ENCODE measurements at places on chromosomes 12 and 14. TPM values are rescaled to one million over a fixed set of nuclear protein-coding genes. Genes with fewer than 3 reads are reported as not detected.

The MMP17 gene
- 5.3 TPM for total RNA-seq

The TBX3 gene
- total RNA-seq = 51.2 TPM

The MIP gene
- total RNA-seq = not detected

The SLC38A1 gene
- total RNA-seq = 94.4 TPM

The PAX9 gene
- total RNA-seq = 2.8 TPM

The MNAT1 gene
- 42.6 TPM for total RNA-seq

The LHX5 gene
- total RNA-seq = not detected

The NYNRIN gene
- 0.26 TPM for total RNA-seq

The KRT85 gene
- total RNA-seq = not detected

The BIN2 gene
- 0.18 TPM for total RNA-seq

The MYF6 gene
- not detected for total RNA-seq

The MBIP gene
- total RNA-seq = 11.3 TPM

The ACSM4 gene
- total RNA-seq = not detected

The ZNF891 gene
- 0.24 TPM for total RNA-seq

The RPGRIP1 gene
- total RNA-seq = 0.28 TPM

The TOMM20L gene
- total RNA-seq = not detected

The HOTAIR gene
- total RNA-seq = 0.23 TPM

The TFCP2 gene
- total RNA-seq = 20.6 TPM

The OTX2 gene
- not detected for total RNA-seq

The PPM1H gene
- 6.0 TPM for total RNA-seq

The GPR65 gene
- total RNA-seq = not detected

The LALBA gene
- not detected for total RNA-seq

The NID2 gene
- 32.6 TPM for total RNA-seq

The CLEC2A gene
- not detected for total RNA-seq

The MAP3K9 gene
- 4.3 TPM for total RNA-seq

The COX8C gene
- total RNA-seq = not detected

The KIAA0586 gene
- 8.8 TPM for total RNA-seq

The CLEC4D gene
- not detected for total RNA-seq

The LRP1-AS gene
- total RNA-seq = not detected

The KRT78 gene
- not detected for total RNA-seq

The OR6C70 gene
- total RNA-seq = not detected

The KRT71 gene
- not detected for total RNA-seq

The TAS2R7 gene
- not detected for total RNA-seq

The PLBD1 gene
- total RNA-seq = 6.1 TPM

The EIF2S3B gene
- total RNA-seq = 0.45 TPM

The FAM181A gene
- not detected for total RNA-seq
